ENCODE measurements at places on chromosomes 12 and 14.

- DNase-seq: no peak
Measured at GRCh38 chr14:70700955-70701585, 59.4 kb downstream of the TTC9 start.

GRCh38 chr12:124938108-124938507 lies 23.7 kb upstream of the UBC start:
- no peak for DNase-seq

- no peak for DNase-seq
Measured at GRCh38 chr14:93970585-93970964, 5.8 kb downstream of the ASB2 start.

- DNase-seq: no peak
Measured at GRCh38 chr14:65476273-65476941, 63.9 kb downstream of the FUT8 start.

Measured in NCI-H1092 (cell line).